ENCODE measurements at places on chromosomes 5 and 9.

DNA sequence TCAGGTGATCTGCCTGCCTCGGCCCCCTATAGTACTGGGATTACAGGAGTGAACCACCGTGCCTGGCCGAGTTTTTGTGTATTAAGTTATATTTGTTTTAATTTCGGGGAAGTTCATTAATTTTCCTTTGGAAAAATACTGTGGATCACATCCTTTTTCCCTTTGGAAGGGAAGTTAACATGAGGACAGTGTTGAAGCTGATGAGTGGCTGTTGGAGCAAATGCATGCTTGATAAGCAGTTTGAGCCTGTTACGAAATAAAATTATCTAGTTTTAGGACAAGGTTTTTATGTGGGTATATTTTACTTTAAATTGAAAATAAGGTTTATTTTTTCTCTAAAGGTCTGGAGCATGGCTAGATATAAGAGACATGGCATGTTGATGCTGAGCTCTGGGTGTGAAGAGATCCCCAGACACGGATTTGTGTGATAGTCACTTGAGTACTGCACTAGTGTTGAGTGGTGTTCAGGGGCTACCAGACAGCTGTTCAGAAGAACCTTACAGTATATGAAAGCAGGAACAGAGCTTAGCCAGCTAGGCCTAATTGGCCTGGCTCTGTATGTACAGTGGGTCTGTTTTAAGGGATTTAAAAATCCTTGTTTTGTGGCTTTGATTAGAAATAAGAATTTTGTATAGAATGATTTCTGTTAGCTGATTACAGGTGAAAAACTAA lies 17.4 kb downstream of the LMNB1 start:
- DNase-seq = no peak

- no peak for DNase-seq
These were observed 87.4 kb upstream of the CDH10 start for GRCh38 chr5:24732184-24732583.

DNA sequence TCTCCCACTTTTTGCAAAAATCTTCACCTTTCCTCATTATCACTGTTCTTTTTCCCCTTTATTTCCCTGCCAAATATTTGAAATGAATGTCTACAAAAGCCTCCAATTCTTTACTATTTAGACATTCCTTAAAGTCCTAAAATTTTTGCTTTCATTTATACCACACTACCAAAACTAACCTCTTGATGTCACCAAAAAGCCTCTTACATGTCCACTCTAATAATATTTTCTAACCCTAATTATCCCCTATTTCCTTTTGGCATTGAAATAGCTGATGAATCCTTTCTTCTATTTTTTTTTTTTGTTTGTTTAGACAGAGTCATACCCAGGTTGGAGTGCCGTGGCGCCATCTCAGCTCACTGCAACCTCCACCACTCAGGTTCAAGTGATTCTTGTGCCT lies 32.3 kb upstream of the NRG2 start:
- DNase-seq = no peak

- DNase-seq = no peak
These were observed 48.4 kb downstream of the EXOSC2 start for GRCh38 chr9:130741831-130742449.

DNA sequence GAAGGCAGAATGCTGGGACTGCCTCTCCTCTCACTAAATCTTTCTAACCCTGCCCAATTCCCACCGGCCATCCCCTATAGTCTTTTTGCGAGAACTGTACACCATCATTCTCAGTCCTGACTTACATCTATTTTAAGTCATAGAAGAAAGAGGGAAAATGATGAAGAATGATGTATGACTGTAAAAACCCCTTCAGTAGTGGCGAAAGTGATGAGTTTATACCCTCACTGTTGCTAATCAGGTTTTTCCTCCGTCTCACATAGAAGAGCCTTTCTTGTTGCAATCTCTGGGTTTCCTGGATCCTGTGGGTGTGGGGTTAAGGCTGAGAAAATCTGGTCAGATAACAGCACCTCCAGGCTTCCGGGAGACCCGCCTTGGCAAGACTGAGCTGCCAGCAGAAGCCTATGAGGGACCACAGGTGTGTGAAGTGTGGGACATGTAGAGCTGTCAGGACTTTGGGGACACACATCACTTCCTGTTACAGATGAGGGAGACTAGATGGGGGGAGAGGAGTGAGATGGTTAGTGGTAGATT lies 147.1 kb upstream of the SLC12A2 start:
- peak; percentile 3 for DNase-seq

DNA sequence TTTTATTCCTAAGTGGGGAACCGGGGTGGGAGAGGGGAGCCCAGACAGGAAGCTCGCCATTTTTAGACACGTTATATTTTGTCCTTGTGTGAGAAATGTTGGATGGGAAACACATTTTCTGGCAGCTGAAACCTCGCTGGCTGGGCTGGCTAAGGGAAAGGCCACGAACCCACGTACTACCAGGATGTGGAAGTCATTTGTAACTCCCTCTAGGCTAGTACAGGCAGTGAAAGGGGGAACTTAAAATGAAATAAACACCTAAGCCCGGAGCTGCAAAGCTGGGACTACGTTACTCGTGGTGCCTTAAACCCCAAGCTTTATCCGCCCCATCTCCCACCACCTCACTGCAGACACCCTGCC lies 42.5 kb downstream of the TMEM174 start:
- DNase-seq = no peak

- no peak for DNase-seq
These were observed 72.0 kb upstream of the CTSL start for GRCh38 chr9:87653941-87654340.

DNA sequence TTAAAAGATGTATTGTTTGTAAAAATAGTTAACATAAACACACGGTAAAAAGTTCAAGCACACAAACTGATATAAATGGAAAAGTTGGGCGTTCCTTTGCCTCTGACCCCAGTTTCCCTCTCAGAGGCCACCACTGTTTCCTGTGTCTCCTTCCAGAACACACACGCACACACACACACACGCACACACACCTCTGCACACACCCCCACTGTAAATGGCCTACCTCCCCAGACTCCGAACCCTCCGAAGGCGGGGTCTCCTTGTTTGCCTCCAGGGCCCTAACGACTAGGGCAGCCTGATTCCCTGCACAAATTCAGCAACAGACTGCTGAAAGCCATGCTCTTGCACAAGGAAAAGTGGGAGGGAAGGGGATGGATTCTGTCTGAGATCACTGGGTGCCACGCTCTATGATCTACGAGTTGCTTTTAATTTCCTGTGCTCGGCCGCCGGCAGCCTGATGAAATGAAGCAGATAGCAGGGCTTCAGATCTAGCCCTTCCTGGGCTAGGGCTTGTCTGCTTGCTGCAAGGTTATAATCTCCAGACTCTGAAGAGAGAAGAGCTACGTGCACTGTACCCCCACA lies 184.0 kb upstream of the IL12B start:
- no peak for DNase-seq

DNA sequence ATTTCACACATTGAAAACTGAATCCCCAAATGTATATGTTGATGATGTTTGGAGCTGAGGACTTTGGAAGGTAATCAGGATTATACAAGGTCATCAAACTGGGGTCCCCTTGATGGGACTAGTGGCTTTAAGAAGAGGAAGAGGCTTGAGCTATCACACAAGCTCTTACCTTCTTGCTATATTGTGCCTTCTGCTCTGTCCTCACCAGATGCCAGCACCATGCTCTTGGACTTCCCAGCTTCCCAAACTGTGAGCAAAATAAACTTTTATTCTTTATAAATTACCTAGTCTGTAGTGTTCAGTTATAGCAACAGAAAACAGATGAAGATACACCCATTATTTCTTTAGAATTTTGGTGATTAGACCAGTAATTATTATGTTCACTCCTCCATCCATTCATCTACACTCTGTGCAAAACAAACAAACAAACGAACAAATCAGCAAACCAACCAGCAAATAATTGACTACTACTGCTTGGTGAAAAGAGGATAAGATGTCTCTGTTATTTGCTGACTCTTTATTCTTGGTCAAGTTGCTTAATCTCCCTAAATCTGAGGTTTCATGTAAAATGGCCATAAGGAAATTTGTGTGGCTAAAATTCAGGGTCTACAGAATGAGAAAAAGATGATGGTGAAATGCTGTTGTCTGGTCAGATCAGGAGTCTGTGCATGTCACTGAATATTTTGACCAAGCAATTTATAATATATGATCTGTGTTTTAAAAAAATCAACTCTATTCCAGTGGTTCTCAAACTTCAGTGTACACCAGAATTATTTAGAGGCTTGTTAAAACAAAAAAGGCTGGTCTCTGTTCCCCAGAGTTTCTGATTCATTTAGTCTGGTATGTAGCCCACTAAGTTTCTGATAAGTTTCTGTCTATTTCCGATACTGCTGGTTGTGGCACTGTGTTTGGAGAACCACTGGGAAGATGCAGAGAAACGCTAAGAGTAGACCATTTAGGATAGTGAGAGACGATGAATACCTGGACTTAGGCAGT lies 854.1 kb downstream of the MAT2B start:
- no peak for DNase-seq

DNA sequence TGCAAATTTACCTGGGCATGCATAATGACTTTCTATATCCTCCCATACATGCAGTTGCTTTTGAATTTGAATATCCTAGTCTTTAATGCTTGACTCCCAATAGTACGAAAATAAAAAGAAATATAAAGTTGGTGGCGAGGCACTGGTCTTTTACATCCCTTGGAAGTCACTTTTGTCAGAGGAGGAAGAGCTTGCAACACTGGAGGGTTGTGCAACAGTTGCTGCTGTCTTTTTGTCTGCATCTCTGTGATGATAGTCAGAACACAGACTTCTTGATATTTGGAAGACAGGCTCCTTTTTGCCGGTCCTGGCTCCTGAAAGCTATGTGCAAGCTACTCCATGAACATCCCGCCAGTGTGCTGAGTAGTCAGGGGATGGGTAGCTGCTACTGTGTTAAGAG lies 16.8 kb upstream of the SGCD start:
- DNase-seq = no peak

- no peak for DNase-seq
These were observed 939 bp downstream of the GOLGA1 start for GRCh38 chr9:124939944-124940343.

DNA sequence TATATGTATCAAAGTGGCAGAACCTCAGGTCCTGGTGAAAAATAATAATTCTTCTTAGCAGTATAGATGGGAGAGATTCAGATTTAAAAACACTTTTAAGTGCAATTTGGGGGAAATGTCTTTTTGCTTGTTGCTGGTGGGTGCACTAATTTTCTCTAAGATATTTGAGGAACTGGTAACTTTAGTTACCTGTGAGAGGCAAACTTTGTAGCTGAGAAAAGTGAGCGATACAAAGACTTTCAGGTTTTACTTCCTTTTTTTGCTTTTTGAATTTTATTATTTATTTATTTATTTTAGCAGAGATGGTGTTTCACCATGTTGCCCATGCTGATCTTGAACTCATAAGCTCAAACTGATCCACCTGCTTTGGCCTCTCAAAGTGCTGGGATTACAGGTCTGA lies 303.1 kb upstream of the PTGER4 start:
- DNase-seq = no peak

GRCh38 chr5:10588109-10588775 lies 24.4 kb downstream of the ANKRD33B start:
- no peak for DNase-seq

- no peak for DNase-seq
These were observed 149.7 kb downstream of the ESM1 start for GRCh38 chr5:54835647-54836046.

DNA sequence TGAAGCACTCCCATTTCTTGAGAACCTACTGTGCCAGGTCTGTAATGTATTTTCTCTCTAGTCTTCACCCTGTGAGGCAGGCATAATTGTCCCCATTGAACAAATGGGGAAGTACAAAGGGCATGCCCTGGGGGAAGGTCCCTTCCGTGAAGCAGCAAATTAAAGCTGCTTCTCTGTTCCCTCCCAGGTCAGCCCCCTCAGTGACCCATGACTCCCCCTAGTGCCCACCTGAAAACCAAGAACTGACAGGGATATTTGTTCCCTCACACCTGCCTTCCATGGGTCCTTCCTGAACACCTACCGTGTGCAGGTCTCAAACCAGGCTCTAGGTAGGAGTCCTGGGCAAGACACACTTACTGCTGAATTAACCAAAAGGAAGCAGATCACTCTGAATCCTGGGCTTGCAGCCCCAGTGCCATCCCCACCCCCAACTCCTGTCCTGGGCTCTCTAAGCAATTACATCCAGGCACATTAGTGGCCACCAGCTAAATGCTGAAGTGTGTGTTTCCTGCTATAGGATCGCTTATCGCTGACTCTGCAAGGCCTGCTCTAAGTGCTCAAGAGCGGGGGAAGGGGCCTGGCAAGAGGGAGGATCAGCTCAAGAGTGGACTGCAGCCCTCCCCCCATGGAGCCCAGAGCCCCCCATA lies 254.8 kb downstream of the CDK5RAP2 start:
- DNase-seq = no peak

DNA sequence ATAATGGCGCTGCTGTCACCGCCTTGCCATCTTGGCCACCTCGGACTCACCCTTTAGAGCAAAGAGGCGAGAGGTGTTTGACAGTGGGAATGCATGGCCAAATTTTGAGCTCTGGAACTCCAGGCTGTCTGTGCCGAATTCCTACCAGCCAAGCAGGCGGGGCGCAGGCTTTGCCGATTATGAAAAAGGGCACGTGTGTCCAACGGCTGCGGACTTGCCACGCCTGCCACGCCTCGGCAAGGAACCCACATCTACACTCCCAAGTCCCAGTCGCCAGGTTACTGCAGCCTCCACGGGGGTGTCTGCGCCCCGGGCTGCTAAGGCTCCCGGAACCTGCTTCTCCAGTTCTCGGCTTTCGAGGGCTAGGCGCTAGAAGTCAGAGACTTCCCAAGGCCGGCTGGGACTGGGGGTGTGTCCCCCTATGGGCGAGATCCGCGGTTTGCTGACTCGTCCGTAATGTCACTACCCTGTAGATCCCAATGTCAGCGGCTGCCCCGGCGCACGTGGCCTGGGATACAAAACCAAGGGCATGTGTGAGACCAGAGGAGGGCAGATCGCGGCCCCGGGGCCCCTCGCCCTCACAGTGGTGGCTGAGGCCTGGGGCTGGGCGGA lies 2.8 kb downstream of the NPR3 start:
- no peak for DNase-seq

GRCh38 chr5:16565118-16565517 lies 51.7 kb downstream of the RETREG1 start:
- DNase-seq = no peak

DNA sequence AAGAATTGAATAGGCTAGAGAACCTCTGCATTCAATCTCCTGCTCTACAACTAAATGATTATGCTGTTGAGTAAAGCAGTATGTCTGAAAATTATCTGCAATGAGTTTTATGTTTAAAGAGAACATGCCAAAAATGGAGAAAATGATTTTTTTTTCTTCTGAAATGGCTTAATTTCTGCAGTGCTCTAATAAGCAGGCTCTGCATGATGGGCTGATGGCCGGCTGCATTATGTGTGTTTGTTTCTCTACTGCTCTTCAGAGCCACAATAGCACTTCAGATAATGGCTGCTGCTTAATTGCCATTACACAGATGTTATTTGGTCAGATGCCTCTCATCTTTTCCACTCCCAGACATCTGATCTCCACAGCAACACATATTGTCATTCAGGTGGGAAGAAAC lies 286.4 kb upstream of the DMAC1 start:
- DNase-seq = no peak

GRCh38 chr5:19369048-19369447 lies 619.0 kb downstream of the CDH18 start:
- no peak for DNase-seq
